ENCODE measurements at places on chromosomes 3 and 15.

- no peak for DNase-seq
Observed at GRCh38 chr15:100022391-100022790, 289.2 kb upstream of the LYSMD4 start.

DNA sequence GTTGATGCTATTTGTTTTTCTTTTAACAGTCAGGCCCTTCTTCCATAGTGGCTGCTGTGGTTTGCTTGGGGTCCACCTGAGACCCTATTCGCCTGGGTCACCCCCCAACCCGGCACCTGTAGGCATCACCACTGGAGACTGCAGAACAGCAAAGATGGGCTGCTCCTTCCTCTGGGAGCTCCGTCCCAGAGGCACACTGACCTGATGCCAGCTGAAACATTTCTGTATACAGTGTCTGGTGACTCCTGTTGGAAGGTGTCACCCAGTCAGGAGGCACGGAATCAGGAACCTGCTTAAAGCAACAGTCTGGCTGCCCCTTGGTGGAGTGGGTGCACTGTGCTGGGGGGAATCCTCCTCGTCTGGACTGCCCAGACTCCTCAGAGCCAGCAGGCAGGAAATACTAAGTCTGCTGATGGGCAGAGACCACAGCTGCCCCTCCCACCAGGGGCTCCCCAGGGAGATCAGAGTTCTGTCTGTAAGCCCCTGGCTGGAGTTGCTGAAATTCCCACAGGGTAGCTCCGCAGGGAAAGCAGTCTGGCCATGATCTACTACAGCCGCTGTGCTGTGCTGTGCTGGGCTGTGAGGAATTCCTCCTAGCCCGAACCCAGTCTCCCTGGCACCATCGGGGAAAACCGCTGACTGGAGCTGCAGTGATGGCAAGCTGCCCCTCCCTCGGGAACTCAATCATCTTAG lies 248.2 kb downstream of the TBC1D5 start:
- DNase-seq, result no peak

- DNase-seq, result no peak
Observed at GRCh38 chr3:4865714-4866113, 113.5 kb upstream of the BHLHE40 start.

- no peak for DNase-seq
Observed at GRCh38 chr3:97889814-97890213, 68.0 kb downstream of the CRYBG3 start.

- DNase-seq, result no peak
Observed at GRCh38 chr15:66278671-66279070, 14.7 kb upstream of the DIS3L start.

DNA sequence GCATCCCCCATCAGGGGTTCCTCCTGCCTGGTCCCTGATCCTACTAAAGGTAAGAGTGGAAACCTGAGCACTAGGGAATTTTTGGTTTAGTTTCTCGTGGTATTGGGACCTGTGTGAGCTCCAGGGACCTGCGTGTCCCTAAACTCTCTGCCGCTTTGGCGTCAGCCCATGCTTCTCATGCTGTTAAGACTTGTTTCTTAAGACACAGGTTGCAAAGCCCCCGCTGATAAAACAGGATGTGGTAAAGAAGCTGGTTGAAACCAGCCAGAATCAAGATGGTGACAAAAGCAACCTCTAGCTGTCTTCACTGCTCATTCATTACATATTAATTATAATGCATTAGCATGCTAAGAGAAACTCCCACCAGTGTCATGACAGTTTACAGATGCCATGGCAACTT lies 64.6 kb downstream of the LYZL4 start:
- no peak for DNase-seq

DNA sequence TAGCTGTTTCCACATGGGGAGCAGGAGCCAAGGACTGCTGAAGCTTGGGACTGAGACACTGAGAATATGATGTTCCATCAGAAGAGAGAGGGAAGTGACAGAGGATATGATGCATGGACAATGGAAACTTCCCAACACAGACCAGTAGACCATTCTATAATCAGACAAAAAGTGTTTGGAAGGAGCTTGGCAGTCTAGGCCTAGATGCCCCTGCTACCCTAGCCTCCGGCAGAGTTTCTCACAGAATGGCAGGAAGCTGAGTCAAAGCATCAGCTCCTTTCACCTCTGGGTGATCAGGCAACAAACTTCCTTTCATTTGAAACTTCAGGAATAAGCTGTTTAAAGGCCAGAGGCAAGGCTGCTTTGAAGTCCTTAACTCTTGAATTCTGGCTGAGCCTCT lies 222.0 kb downstream of the NEK10 start:
- no peak for DNase-seq

DNA sequence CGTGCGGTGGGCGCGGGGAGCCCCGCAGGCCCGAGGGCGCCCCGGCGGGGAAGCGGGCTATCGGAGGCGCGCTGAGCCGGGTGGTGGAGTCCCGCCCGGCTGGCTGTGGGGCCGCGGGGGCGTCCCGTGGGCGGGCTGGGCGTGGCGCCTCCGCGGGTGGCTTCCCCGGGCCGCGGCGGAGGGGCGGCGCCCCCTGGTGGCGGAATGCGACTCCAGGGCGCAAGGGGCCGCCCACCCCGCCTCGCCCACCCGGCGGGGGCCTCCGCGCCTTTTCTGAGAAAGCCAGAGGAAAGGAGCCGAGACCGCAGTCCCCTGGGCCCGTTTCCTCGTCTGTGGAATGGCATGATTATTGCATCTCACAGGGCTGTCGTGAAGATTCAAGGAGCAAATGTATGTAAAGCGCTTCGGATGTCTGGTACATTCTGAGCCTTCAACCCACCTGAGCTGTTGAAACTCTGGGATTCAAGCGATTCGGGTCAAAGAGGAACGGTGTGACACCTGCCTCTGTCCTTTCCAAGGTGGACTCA lies 31.9 kb upstream of the RAB6B start:
- DNase-seq, result peak; percentile 5

- no peak for DNase-seq
Observed at GRCh38 chr3:132773071-132773619, 50.9 kb upstream of the NPHP3 start.

- DNase-seq, result no peak
Observed at GRCh38 chr3:57120040-57120439, 45.1 kb downstream of the IL17RD start.

- DNase-seq, result no peak
Observed at GRCh38 chr3:153439780-153440179, 277.8 kb downstream of the RAP2B start.

DNA sequence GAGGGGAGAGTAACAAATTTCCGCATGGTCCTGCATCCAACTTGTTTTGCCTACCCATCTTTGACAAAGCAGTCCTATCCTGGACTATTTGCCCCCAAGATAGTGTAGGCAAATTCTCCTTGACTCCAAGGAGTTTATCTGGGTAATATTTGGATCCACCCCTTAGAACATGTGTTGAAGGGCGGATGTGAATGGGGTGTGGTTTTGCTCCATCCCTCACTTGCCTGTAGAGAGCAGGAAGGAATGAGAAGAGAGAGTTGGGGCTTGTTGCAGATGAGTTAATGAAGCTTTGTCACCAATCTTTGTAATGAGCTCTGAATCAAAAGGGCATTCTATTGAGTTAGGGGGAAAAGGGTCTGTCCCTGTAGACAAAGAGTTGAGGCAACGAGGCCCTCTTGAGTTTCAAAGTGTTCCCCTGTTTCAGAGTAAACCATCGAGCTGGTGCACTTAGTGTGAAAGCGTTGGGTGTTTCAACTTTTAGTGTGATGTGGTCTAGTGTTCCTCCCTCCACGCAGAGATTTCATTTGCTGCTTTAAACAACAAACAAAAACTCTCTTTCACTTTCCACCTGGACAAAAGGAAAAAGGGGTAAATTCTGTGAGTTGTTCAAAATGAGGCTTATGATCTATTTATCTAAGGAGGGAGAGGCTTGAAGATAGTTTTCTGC lies 42.2 kb upstream of the PPARG start:
- no peak for DNase-seq

- no peak for DNase-seq
Observed at GRCh38 chr3:71300951-71301393, 282.6 kb downstream of the FOXP1 start.

- DNase-seq, result no peak
Observed at GRCh38 chr3:5423076-5423475, 235.6 kb downstream of the EDEM1 start.

- DNase-seq, result no peak
Observed at GRCh38 chr3:39707314-39707909, 102.0 kb upstream of the MYRIP start.

- no peak for DNase-seq
Observed at GRCh38 chr3:139388821-139389551, 461 bp downstream of the COPB2 start.

DNA sequence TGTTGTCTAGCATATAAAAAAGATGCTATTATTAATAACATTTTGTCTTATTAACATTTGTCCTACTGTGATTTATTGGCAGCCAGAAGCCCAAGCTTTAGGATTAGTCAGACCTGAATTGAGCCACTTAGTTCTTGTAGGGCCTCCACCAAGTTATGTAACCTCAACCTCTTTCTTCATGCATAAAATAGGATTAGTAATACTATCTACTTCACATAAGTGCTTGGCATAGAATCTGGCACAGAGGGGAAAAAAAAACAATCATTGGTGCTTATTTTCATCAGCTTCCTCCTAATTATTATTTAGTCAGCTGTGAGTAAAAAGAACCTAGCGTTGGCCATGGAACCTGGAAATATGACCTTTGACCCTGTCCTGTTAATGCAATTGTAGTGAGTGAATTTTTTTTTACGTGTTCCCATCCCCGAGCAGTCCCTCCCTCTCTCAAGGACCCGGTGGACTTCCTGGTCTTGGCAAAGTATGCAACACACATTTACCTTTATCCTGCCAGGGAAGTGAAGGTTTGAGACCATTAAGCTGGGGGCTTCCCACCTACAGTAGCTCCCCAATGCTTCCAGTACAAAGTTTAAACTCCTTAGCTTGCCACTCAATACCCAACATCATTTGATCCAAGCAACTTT lies 136.8 kb downstream of the FHIT start:
- DNase-seq, result no peak

GRCh38 chr3:134423153-134423552 lies 48.9 kb upstream of the AMOTL2 start:
- DNase-seq, result peak; percentile 93

DNA sequence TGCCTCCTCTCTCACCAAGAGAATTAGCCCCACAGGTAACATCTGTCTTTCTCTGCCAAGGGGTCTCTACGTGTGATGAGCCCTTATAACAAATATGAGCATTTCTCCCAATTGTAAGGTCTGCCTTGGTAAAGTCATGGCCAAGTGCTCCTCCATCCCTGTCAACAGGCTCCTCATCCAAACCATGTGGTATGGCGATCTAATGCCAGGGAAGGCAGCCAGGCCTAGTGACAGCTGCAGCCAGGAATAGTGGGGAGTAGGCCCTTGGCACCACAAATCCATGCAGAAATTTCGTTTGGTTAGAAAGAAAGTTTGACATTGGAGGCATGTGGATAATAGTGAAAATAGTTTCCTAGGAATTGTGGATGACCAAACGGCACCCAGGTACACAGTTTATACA lies 4.7 kb upstream of the LRTM1 start:
- DNase-seq, result no peak

GRCh38 chr15:70762469-70763119 lies 764 bp downstream of the UACA start:
- DNase-seq, result no peak

GRCh38 chr15:45715528-45715927 lies 80.7 kb downstream of the SQOR start:
- DNase-seq, result no peak

DNA sequence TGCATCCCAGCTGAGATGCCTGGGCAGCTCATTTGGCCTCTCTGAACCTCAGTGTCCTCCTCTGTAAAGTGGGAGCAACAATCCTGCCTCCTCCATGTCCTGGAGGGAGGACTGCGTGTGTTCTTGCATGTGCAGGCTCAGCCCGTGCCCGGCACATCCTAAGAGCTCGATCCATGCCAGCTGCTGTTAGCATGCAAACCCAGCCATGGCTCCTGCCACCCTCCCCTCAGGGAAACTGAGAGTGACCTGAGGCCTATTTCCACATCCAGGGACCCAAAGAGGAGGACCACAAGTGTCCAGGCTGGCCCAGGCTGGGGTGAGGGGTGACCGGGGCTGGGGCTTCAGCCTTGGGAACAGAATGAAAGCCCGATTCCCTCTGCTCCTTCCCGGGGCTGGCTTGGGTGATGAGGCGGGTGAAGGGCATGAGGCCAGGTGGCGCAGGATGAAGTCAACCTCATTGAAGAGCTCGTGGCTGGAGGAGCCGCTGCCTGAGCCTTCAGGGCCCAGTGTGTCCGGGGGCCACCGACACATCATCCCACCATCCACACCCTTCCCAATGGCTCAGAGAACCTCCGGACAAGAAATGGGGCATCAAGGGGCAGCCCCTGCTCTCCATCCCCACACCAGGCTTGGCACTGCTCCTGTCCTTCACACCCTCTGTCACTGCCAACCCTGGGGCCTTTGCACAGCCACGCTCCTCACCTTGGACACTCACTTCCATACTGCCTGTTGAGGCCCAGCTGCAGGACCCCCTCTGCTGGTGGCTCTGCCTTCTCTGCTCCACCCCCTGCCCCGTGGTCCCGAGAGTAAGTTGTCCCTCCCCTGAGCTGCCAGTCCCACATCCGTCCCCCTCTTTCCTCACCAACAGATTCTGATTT lies 42.5 kb downstream of the ADAMTS7 start:
- no peak for DNase-seq

GRCh38 chr3:183701744-183702143 lies 4.1 kb downstream of the YEATS2 start:
- DNase-seq, result no peak

GRCh38 chr15:58260725-58261267 lies 122.6 kb downstream of the AQP9 start:
- no peak for DNase-seq

GRCh38 chr3:177322881-177323280 lies 125.6 kb upstream of the TBL1XR1 start:
- DNase-seq, result no peak

DNA sequence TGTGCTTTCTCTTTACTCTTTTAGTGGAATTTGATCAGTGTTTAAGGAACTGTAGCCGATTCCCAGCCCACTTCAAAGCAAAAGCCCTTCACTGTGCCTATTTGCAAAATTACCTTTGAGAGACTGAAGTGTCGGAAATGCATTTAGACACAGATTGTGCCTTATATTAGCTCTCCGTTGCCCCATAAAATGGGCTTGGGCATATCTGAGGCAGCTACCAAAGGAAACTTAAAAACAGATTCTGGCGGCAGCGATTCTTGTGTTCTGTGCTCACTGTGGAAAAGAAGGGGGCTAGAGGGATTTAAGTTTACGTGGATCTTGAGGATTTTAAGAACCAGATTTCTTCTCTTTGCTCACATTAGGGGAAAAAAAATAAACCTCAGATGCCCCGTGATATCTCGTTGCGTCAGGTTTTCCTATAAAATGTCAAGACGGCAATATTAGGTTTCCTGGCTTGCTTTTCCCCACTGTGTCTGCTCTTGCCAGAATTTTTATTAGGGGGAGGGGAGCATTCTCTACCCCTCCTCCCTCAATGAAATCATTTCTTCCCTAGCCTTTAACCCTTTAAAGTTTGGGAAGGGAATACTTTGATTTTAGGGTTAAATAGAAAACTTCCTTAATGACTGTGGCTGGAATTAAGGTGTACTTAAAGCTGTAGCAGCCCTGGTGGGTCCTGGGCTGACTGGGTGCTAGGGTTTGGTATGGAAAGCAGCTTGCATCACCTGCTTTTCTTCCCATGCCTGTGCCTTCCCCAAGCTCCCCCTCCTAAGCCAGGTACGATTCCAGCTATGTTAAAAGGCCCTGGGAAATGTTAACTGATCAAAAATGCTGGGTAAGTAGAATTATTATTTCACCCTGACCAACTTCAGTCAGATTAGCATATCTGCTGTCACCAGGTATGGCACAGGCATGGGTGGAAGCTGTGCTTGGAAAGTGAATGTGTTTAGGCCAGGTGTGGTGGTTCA lies 73.8 kb downstream of the SMAD3 start:
- no peak for DNase-seq

- DNase-seq, result no peak
Observed at GRCh38 chr15:99402014-99402729, 150.9 kb downstream of the LRRC28 start.

Measured in NCI-H1694 treated with DMSO at 0.1 percent for 48 hours (cell line).